ENCODE measurements at places on chromosomes 16 and 17.

DNA sequence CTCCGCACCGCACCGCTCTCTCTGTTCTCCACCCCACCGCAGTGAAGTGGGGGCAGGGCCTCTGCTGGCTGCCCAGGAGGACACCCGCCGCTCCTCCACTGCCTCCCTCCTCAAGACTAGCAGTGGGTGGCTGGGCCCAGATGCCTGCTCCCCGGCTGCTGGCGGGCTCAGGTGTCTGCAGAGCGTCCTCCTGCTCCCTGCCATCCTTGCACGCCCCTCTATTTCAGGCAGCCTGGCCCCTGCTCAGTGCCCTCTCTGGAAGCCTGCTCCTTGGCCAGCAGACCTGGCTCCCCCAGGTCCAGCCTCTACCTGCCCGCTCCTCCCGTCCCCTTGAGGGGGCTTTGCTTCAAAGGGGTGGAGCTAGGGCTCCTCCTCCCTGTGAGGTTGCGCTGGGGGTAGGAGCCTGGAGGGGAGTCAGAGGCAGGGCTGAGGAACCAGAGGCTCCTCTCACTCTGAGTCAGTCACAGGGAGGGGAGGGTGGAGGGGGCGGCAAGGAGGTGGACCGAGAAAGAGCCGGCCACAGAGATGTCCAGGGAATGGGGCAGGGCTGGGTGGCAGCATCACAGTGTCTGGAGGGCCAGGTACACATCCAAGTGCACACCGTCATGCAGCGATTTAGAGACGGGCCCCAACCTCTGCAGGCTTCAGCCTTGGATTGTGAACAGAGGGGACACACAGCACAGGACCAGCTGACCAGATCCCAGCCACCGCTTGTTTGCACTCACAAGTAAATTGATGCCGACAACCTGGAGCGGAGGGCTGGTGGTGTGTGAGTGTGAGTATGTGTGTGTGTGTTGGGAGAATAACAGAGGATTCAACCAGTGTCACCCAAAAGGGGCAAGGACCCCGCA, 9.8 kb upstream of the TMEM92 start:
- DNase-seq = no peak

- no peak for DNase-seq
These were observed 31.8 kb downstream of the CCL4 start for GRCh38 chr17:36135465-36135864.

DNA sequence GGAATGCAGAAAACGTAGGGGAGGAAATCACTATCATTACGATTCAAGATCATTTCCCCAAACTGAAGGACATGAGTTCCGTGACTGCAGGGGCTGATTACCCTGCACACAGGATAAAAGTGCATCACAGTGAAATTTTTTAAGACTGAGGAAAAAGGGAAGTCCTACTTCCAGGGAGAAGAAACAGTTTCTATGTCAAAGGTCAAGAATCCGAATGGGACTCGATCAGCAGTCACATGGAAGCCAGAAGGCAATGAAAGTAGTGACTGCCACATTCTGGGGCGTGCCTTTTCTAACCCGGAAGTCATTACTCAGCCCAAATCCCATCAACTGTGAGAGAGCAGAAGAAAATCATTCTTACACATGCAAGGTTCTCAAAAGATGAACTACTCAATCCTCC, 12.1 kb downstream of the ZZEF1 start:
- no peak for DNase-seq

DNA sequence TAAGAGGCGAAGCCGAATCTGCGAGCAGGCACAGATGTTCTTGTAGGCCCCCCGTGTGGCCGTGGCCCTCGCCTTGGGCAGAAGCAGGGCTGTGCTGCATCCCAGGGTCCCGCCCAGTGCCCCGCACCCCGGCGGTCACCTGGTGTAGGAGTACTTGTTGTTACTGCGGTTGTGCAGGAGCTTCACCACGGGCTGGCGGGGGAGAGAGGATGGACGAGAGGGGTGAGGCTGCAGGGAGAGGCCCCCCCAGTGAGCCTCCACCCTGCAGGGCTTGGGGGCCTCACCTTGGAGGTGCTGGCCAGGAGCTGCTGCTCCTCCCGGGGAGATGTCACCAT, 11.4 kb downstream of the ASPHD1 start:
- DNase-seq = no peak

GRCh38 chr16:15542261-15542660, 100.7 kb downstream of the MARF1 start:
- DNase-seq = no peak

- DNase-seq = no peak
These were observed 53.9 kb upstream of the TMC5 start for GRCh38 chr16:19363740-19364139.

GRCh38 chr16:29028457-29029167, 43.8 kb downstream of the LAT start:
- no peak for DNase-seq

DNA sequence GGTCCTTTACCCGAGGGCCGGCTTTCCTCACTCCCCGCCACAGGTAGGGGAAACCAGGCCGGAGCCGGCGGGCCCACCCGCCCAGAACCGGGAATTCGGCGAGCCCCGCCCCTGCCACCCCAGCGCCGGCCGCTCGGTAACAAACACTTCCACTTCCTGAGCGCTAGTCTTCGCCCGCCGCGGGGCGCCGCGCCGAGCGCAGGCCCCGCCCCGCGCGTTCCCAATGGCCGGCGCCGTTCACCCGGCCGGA, 224 bp upstream of the NHERF1 start:
- DNase-seq = no peak

GRCh38 chr17:48611213-48611612, 396 bp upstream of the HOXB7 start:
- no peak for DNase-seq

DNA sequence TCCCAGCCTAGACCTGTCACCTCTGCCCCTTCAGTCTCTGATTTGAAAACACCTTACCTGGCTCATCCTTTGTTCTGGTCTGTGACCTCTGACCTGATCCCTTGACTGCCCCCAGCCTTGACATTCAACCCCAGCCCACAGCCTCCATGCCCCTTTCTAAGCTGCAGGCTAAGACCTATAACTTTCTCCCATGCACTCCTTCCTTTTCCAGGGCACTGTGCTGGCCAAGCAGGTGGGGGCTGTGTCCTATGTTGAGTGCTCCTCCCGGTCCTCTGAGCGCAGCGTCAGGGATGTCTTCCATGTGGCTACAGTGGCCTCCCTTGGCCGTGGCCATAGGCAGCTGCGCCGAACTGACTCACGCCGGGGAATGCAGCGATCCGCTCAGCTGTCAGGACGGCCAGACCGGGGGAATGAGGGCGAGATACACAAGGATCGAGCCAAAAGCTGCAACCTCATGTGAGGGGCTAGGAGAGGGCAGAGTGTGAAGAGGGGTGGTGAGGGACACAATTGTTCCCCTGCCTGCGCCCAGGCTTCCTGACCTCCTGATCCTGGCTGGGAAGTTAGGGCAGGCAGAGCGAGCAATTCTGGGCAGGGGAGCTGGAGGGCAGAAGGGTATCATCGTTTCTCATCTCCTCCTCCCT, 3.3 kb downstream of the RND2 start:
- DNase-seq = no peak

- no peak for DNase-seq
These were observed 2.9 kb downstream of the CCDC42 start for GRCh38 chr17:8741771-8742170.

GRCh38 chr17:9401434-9401833, 174.2 kb downstream of the STX8 start:
- no peak for DNase-seq

DNA sequence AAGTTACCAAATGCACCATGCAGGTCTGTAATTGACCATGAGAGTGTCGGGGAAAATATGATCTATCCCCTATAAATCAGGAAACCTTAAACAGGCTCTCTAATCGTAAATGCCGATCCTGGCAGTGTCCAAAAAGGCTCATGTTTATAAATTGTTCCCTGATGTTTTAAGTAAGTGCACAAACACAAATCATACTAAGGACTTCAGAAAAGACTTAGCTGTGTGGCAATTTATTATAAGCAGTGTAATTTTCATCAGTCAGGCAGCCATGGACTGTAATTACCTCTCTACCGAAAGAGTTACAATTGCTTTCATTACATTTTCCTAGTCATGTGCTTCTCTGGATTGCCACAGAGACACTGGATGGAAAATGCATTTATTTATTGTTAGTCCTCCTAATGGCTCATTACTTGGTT, 73.4 kb upstream of the COX10 start:
- DNase-seq = no peak

DNA sequence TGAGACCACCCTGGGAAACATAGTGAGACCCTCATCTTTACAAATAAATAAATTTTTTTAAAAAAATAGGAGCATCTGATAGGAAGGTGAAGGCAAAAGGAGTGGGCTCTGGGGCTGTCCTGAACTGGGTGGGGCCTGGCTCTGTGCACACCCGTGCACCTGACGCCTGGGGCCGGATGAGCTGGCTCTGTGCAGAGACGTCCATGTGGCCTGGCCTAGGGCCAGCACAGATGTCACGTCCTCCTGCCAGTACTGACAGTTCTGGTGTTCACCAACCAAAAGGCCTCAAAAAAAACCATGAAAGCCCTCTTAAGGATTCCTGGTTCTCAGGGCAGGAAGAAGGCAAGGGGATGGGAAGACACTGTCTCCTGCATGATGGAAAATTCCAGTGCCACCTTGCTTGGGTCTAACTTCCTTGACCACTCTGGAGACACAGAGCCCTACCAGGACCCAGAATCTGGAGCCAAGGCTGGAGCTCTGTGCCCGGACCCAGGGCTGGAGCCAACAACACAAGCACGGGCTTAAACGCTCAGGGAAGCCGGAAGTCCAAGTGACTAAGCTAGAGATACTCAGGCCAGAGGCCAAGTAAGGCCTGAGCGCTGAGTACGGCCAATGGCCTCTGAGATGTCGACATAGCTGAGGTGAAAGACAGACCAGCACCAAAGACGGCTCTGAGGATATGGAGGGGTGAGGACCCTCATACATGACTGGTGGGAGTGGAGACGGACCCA, 32.9 kb downstream of the COPRS start:
- peak; percentile 39 for DNase-seq

- DNase-seq = no peak
These were observed 37.5 kb downstream of the SDR42E1 start for GRCh38 chr16:81973737-81974136.

GRCh38 chr17:42660692-42661345, 1.7 kb downstream of the TUBG2 start:
- no peak for DNase-seq

All from NCI-H446 (cell line).